ENCODE measurements at places on chromosomes 4 and X.

DNA sequence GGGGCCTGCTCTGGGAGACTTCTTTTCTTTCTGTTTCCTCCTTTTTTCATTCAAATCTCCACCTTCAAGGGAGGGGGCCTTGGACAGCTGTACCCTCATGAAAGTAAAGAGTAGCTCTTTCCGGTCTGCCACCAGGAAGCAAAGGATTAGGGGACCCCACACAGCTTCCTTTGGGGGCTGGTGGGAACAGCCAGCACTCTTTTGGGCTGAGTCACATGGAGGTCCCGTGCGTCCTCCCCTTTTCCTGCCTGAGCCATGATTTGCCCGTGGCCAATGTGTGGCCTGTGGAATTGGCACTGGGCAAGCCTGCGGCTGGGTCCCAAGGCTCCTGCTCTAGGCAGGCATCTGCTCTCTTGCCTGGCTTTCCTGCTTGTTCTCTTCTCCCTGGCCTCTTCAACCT lies 65.5 kb downstream of the FHDC1 start:
- DNase-seq, result no peak

DNA sequence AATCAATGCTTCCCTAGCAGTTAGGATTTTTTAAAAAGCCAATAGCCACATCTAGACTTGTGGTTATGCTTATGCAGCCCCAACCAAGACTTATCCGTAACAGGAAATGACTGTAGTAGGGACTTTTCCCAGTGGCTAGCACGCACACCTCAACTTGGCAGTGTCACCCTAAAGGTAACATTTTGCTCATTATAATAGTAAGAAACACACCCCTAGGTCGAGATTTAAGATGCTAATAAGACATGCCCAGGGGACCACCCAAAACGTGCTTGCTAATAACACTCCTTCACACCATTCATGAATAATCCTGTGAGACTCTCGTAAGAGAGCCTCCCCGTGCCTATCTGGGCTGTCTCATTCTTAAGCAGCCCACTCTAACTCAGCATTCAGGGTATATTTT lies 195.3 kb downstream of the CHIC1 start:
- no peak for DNase-seq

- no peak for DNase-seq
Measured at GRCh38 chr4:138050601-138051000, 191.5 kb downstream of the SLC7A11 start.

DNA sequence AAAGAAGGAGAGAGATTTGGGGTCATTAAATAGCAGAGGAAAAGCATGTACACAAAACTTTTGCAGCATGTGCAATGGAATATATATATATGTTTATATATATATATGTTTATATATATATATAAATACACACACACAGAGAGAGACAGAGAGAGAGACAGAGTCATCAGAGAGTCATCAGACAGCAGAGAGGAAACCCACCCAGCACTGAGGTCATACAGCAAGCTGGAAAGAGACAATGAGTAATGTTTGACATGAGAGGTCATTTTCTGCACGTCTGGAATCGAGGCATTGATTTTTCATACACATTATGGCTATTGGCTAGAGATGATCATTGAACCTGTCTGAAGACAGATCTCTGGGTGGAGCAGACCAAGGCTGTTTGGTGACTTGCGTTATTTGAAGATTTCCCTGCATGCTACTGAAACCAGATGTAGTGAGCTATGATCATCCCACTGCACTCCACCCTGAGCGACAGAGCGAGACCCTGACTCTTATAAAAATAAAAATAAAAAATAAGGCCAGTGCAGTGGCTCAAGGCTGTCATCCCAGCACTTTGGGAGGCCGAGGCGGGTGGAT lies 48.8 kb upstream of the SHOX start:
- no peak for DNase-seq

GRCh38 chr4:5890063-5890727 lies 2.7 kb downstream of the CRMP1 start:
- no peak for DNase-seq
